ENCODE measurements at places on chromosomes 13 and 19.

GRCh38 chr13:113020323-113021080 lies 51.5 kb downstream of the MCF2L start:
- no peak for DNase-seq

DNA sequence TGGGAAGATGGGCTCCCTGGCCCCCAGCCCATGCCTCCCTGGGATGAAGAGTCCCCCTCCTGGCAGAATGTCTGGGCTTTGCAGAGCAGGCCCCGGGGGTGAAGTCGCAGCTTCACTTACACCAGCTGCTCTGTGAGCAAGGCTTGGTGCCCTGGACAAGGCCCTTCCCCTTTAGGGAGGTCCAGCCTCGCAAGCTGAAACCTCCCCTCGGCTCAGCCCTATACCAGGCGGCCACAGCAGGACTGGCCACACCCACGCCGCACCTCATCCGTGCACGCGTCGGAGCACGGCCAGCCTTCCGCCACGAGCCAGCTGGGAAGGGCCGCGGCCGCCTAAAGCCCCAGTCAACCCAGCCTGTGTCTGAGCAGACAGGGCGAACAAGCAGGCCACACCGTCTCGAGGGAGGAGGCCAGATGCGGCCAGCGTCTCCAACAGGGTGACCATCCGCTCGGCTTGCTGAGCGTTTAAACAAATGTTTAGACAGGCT lies 83.2 kb upstream of the MCF2L start:
- no peak for DNase-seq

DNA sequence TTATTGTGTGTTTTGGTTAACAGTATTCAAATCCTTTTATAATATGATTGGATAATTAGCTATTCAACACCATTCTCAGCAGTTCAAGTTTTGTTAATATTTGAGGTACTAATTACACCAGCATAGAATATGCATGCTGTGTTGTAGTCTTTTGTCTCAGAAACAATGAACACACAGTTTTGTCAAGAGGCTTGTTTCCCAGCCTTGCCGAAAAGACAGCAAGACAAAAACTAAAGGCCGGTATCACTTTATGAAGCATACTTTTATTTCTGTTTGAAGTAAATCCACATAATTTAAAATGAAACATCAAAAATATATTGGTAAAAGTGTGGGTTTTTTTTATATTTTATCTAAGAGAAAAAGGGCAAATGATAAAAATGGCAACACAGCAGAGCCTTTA lies 7.5 kb downstream of the GPR180 start:
- DNase-seq: no peak

DNA sequence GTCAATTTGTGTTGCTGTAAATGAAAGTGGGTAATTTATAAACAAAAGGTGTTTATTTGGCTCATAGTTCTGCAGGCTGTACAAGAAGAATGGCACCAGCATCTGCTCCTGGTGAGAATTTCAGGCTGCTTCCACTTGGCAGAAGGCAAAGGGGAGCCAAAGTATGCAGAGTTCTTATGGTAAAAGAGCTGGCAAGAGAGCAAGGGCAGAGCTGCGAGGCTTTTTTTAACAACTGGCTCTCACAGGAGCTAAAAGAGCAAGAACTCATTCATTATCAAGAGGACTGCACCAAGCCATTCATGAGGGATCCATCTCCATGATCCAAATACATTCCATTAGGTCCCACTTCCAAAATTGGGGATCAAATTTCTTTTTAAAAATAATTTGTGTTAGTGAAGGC lies 1712.7 kb downstream of the SLITRK5 start:
- no peak for DNase-seq

- DNase-seq: no peak
Observed at GRCh38 chr13:112247471-112248405, 128.4 kb upstream of the SPACA7 start.

DNA sequence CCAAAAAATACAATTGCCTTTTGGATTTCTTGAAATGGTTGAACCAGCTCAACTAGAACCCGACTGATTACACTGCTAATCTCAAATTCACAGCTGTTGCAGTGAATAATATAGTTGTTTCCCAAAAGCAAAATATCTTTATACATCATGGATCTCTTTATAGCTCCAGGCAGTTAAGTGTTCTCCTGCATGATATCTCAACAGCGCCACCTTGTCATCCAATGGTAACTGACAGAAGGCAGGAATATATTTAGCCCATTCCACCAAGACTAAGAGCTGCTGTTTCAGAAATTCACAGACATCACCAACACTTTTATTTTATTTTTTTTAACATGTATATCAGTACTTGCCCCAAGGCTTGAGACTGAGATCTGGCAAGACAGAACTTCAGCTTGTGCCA lies 1141.0 kb upstream of the PRR20A start:
- no peak for DNase-seq

DNA sequence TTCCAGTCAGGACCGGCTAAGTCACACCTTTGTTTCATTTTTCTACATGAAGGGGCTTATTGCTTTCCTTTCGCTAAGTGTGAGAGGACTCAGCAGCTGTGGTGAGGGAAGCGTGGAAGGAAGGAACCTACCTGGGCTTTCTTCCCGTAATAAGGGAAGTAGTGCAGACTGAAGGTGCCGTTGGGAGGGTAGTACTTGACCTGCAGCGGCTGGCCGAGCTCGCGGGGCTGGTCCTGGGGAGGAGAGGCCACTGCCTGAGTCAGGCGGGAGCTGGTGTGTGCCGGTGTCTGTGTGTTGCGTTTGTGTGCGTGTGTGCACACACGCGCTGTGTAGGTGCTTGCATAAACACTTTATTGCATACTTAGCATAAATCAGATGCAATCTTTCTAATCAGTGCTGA lies 7.7 kb downstream of the ATP4B start:
- DNase-seq: no peak

All from activated T-cell treated with anti-CD3 and anti-CD28 coated beads, Interleukin-2, amount 50 U/mL, for 72 hours (primary cell).